ENCODE measurements at places on chromosomes 2 and 18.

- DNase-seq, result no peak
Observed at GRCh38 chr18:32730620-32731091, 42.2 kb downstream of the KLHL14 start.

- no peak for DNase-seq
Observed at GRCh38 chr18:49359732-49360444, 100.6 kb downstream of the DYM start.

GRCh38 chr2:176935543-176936102 is 277.0 kb upstream of the HNRNPA3 start:
- no peak for DNase-seq

DNA sequence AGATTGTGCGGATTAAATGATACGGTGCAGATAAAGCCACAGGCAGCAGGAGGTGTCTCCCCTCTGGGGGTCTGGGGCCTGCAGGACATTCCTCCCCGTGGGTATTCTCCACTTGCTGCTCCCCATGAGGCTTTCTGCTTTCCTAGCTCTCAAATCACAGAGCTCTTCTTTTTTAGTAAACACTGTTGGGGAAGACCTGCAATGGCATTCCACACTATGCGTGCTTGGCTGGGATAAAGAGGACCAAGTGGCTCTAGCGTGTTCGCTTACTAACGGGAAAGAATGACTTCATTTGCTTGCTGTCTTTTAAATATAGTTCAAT is 146.5 kb downstream of the DDX1 start:
- no peak for DNase-seq

DNA sequence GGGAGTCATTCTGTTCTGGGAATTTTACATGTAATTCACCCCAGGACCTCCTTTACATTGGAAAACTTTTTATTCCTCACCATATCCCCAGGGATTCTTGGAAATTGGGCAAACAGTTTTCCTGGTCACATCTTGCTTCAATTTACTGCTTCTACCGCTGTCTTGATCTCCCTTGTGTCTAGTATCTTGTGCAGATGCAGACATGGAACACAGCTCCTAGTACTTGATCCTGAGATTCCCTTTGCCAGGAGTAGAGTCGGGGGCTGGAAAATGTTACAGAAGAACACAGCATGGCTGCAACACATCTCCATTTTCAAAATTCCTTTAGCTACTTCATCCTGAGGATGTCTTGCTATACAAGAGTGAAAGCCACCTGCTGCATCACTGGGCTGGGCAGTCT is 472.8 kb downstream of the PLCL1 start:
- no peak for DNase-seq
